Activated CD4-positive, alpha-beta T cell treated with anti-CD3 and anti-CD28 coated beads for 36 hours (primary cell): ENCODE measurements at places on chromosomes 16 and 17.

DNA sequence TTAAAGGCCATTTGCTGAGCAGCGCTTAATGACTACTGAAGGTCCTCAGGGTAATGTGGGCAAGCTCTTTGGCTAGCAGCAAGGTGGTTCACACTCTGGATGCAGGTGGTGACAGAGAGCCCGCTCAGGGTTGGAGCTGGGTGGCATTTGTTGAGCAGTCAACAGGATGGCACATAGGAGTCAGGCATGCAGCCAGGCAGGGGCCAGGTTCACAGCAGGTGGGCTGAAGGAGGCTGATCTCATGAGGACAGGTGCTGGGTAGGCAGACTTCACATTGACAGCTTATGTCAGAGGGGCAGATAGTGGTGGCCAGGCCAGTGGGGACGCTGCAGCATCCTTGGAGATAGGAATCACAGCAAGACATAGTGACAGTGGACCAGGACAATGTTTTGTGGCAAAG is 4.5 kb downstream of the KRTAP3-1 start:
- no peaks in the 10 kb centered on the region for H3K36me3 ChIP-seq
- no peaks in the 10 kb centered on the region for H3K4me1 ChIP-seq
- DNase-seq: no peak

GRCh38 chr17:15913826-15914225 is 31.1 kb upstream of the ADORA2B start:
- peaks cover 5% of the 10 kb centered on the region for H3K27me3 ChIP-seq
- no peaks in the 10 kb centered on the region for H3K4me1 ChIP-seq
- H3K27ac ChIP-seq: no peak overlapping the region
- no peak for DNase-seq

GRCh38 chr17:19368229-19368628 is 5.7 kb upstream of the B9D1 start:
- no peak overlapping the region for H3K27ac ChIP-seq
- H3K4me3 ChIP-seq: no peak overlapping the region
- no peaks in the 10 kb centered on the region for H3K27me3 ChIP-seq
- no peaks in the 10 kb centered on the region for H3K36me3 ChIP-seq
- no peak for DNase-seq
- H3K4me1 ChIP-seq: peaks cover 31% of the 10 kb centered on the region

GRCh38 chr17:35726127-35726952 is 5.1 kb upstream of the RASL10B start:
- DNase-seq: no peak
- peaks cover 16% of the 10 kb centered on the region for H3K4me1 ChIP-seq
- peaks cover 26% of the 10 kb centered on the region for H3K36me3 ChIP-seq

DNA sequence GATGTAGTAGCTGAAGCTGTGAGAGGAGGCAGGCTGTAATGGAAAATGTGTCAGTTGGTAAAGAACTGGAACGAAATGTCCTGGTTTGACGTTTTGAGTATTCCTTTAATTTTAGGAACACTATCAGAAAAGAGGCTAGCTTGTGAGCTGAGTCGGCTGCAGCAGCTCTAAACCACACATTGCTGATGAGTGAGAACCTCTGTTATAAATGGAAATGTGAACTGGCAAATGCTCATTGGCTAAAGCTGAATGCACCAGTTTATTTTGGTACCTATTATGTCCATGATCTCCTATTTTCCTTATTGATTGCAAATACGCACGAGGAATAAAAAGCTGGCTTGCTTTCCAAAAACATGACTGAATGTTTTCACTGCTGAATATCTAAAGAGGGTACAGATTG is 11.0 kb upstream of the WIPI1 start:
- DNase-seq: no peak
- no peak overlapping the region for H3K27ac ChIP-seq
- H3K27me3 ChIP-seq: no peaks in the 10 kb centered on the region
- no peaks in the 10 kb centered on the region for H3K36me3 ChIP-seq
- peaks cover 5% of the 10 kb centered on the region for H3K4me1 ChIP-seq

- no peaks in the 10 kb centered on the region for H3K36me3 ChIP-seq
- peaks cover 20% of the 10 kb centered on the region for H3K27me3 ChIP-seq
- H3K27ac ChIP-seq: no peak overlapping the region
- no peak for DNase-seq
- H3K4me3 ChIP-seq: peak overlapping the region; percentile 38
- peaks cover 5% of the 10 kb centered on the region for H3K4me1 ChIP-seq
Measured at GRCh38 chr17:46770439-46770817, 48.1 kb downstream of the WNT3 start.

- H3K36me3 ChIP-seq: peaks cover 26% of the 10 kb centered on the region
- DNase-seq: no peak
- H3K4me1 ChIP-seq: no peaks in the 10 kb centered on the region
- H3K27ac ChIP-seq: no peak overlapping the region
- no peaks in the 10 kb centered on the region for H3K27me3 ChIP-seq
Measured at GRCh38 chr16:89898201-89898967, 20.3 kb upstream of the MC1R start.

DNA sequence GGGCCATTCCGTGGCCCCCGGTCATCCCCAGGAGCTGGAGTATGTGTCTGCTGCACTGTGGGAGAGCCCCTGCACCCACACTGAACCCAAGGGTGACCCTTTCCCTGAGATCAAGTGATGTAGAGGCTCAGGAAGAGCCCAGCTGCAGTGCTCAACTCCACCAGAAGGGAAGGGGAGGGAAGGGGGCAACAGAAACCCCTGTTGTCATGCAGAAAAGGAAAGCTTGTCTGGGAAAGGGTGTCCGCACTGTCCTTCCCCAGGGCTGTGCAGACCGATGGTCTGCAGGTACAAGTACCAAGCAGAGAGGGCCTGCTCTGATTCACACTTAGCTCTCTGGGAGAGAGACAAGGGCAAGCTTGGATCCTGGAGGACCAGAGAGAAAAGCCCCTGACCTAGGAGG is 45.7 kb upstream of the TOB1 start:
- H3K4me1 ChIP-seq: peaks cover 71% of the 10 kb centered on the region
- H3K27ac ChIP-seq: no peak overlapping the region
- no peak for DNase-seq
- no peaks in the 10 kb centered on the region for H3K27me3 ChIP-seq

GRCh38 chr16:14291286-14291685 is 220.2 kb downstream of the MRTFB start:
- DNase-seq: no peak
- peaks cover 5% of the 10 kb centered on the region for H3K4me1 ChIP-seq
- no peak overlapping the region for H3K27ac ChIP-seq

DNA sequence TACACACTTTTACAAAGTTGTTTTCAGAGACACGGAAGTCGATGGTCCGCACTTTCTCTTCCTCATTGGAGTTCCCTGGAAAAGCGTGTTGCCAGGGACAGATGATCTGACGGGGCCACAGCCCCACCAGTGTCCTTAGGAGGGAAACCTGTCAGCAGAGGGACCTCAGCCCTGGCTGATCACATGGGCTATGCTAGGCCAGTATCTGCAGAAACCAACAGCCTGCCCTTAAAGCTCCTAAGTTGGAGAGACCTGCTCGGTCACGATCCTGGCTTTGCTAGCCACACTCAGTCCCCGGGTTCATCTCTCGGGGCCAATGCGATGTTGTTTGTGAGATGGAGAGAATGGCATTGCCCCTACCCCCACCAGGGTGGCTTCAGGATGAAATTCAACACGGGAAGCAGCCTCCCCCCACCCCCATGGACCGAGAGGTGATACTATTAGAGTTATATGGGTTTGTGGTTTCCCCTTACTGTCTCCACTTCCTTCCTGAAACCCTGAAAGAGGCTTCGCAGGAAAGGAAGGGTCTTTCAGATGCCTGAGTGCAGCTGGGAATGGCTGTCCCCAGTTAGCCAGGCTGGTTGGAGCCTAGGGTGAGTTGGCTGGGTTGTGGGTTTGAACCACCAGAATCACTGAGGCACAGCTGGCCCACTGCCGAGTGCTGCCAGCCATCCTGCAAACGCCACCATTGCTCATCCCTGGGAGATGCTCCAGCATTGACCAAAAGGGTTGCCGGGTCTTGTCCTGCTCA is 16.6 kb downstream of the RMI2 start:
- H3K4me1 ChIP-seq: peaks cover 60% of the 10 kb centered on the region
- peak overlapping the region; percentile 61 for H3K27ac ChIP-seq
- H3K36me3 ChIP-seq: peaks cover 3% of the 10 kb centered on the region
- H3K4me3 ChIP-seq: peak overlapping the region; percentile 45
- H3K27me3 ChIP-seq: peaks cover 7% of the 10 kb centered on the region
- peak; percentile 54 for DNase-seq

DNA sequence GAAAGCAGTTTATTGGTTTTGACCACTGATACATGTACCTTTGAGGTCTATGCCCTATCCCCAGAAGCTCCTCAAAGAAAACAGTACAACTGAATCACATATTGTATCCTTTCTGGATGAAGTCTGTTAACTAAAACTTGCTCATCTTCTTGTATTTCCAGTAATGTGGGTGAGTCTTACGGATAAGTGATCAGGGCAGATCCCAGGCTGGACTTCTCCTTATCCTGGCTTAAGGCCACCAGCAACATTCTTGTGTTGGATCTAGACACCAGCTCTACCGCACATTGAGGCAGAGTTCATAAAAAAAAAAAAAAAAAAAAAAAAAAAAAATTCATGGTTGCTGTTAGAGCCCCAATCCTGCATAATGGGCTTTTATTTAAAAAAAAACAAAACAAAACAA is 536.7 kb upstream of the HSBP1 start:
- no peak overlapping the region for H3K4me3 ChIP-seq
- no peak for DNase-seq
- no peaks in the 10 kb centered on the region for H3K36me3 ChIP-seq
- no peak overlapping the region for H3K27ac ChIP-seq
- H3K4me1 ChIP-seq: no peaks in the 10 kb centered on the region
- H3K27me3 ChIP-seq: peaks cover 1% of the 10 kb centered on the region

DNA sequence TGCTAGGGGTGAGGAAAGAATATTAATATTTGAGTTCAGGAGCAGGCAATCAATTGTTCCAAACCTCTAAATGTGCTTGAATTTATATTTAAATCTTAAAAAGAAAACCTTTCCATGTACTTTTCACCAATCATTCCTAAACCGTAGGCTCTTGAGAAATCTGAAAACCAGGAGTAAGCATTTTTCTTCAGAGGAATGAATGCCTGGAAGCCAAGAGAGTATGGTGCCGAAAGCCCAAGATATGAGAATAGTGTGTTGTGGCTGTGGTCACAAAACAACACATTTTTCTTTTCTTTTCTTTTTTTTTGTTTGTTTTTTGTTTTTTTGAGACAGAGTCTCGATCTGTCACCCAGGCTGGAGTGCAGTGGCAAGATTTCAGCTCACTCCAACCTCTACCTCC is 37.6 kb downstream of the TEX2 start:
- DNase-seq: no peak
- peaks cover 3% of the 10 kb centered on the region for H3K36me3 ChIP-seq
- H3K4me1 ChIP-seq: peaks cover 4% of the 10 kb centered on the region
- H3K27ac ChIP-seq: no peak overlapping the region
- no peaks in the 10 kb centered on the region for H3K27me3 ChIP-seq

- H3K27me3 ChIP-seq: no peaks in the 10 kb centered on the region
- H3K27ac ChIP-seq: no peak overlapping the region
- H3K4me1 ChIP-seq: no peaks in the 10 kb centered on the region
- H3K36me3 ChIP-seq: peaks cover 6% of the 10 kb centered on the region
Measured at GRCh38 chr17:63311416-63311937, 134.6 kb downstream of the CYB561 start.

DNA sequence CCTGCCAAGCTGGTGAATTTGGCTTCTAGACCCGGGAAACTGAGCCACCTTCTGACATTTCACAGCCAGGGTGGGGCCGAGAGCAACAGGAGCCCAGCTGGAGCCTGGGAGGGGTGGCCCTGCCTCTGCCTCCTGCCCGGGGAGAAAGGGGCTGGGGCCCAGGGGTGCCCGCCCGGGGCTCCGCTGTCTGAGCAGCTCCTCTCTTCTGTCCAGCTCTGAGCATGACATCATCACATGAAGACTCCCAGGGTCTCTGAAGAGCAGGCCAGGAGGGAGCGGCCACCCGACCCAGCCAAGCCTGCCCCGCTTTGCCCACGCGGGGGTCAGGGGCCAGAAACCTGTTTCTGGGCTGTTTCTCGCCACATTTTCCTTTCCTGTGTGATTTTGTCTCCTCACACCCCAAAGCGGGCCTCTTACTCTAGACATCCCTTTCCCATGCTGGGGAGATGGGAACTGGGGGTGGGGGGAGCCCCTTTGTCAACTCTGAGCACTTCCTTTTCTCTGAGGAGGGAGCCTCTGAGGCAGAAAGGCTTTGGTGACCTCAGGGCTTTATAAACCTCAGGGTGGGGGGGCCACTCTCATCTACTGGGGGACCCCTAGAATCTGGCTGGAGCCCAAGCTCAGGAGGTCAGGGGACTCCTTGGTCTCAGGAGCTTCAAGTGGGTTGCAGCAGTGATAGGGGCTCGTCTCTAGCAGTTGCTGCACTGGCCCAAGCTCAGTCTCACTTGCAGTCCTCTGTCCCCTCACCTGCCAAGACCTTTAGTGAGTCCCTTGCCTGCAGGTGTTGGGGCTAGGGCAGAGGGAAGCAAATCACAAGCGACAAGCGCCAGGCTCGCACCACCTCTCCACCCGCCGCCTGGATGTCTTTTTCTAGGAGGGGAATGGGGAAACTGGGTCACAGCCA is 7.6 kb downstream of the UBALD2 start:
- peaks cover 38% of the 10 kb centered on the region for H3K36me3 ChIP-seq
- H3K27me3 ChIP-seq: no peaks in the 10 kb centered on the region
- H3K4me3 ChIP-seq: peak overlapping the region; percentile 96
- H3K27ac ChIP-seq: peak overlapping the region; percentile 98
- H3K4me1 ChIP-seq: peaks cover 74% of the 10 kb centered on the region

GRCh38 chr16:49516382-49517036 is 142.9 kb downstream of the C16orf78 start:
- H3K4me3 ChIP-seq: no peak overlapping the region
- no peak overlapping the region for H3K27ac ChIP-seq
- DNase-seq: no peak
- H3K27me3 ChIP-seq: no peaks in the 10 kb centered on the region
- peaks cover 12% of the 10 kb centered on the region for H3K4me1 ChIP-seq
- H3K36me3 ChIP-seq: no peaks in the 10 kb centered on the region

- H3K27ac ChIP-seq: no peak overlapping the region
- no peaks in the 10 kb centered on the region for H3K4me1 ChIP-seq
- no peaks in the 10 kb centered on the region for H3K27me3 ChIP-seq
- DNase-seq: no peak
- H3K36me3 ChIP-seq: peaks cover 2% of the 10 kb centered on the region
- H3K4me3 ChIP-seq: no peak overlapping the region
Measured at GRCh38 chr17:64036198-64036922, 15.9 kb upstream of the ICAM2 start.

DNA sequence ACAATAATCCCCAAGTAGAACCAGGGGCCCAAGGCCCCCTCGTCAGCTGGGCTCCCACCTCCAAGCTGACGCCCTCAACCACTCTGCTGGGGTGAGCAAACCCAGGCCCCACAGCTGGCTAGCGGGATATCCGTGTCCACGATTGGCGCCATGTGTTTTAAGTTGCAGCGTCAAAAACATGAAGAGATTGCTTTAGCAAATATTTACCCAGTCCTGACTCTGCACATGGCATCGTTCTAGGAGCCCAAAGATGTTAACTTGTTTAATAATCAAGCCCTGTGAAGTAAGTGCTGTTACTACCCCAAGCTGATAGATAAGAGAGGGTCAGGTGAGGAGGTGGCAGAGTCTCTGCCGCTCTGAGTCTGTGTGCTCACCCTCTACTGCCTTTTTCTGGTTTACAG is 344 bp upstream of the SEPTIN12 start:
- DNase-seq: no peak
- no peaks in the 10 kb centered on the region for H3K4me1 ChIP-seq
- no peaks in the 10 kb centered on the region for H3K36me3 ChIP-seq
- peaks cover 2% of the 10 kb centered on the region for H3K27me3 ChIP-seq
